Neural progenitor cell (in vitro differentiated cells): ENCODE measurements at places on chromosomes 3 and 15.

DNA sequence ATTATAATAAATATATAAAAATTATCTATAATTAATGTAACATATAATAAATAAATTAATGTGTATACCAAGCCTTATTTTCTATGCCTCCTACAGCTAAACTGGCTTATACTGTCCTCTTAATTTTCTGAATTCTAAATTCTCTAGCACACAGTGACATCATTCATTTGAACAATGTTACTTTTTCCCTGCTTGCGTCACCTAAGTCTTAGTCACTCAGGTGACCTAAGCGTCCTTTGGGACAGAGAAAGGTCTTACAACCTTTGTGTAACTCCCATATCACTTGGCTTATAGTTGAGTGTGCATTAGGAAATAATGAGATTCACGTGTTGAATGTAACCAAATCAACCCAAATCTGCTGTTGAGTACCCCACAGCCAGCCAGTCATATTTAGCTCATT lies 48.5 kb upstream of the KCNMB2 start:
- no peak for DNase-seq

DNA sequence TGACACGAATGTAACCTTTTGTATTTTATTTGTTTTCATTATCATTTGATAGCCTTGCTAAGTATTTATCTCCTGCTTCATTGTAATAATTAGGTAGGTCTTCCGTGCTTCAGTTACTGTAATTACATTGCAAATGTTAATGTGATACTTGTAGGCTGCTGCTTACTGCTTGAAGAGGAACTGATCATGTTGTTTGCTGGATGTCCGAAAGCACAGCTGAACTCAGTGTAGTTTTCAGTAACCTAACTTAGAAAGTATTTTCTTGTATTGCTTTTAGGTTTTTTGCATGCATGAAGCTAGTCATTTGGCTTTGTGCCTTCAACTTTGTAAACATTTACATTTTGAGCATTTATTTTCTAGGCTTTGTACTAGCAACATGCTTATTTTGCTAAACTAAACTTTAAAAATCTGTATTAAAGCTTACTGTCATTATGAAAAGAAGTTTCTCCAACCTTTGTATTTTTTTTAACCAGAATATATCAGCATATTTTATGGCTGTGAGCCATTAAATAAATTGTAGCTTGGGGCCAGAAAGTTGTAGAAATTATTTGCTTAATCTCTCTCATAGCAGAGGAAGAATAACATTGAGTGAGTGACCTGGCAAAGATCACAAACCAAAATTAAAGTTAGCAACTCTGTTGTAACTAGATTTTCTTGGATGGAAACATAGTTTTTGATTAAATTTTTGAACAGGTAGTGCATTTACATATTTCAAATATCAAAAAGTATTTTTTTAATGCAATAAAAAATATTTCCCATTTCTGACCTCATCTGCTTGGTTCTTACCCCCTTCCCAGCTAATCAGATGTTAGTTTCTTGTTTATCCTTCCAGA lies 30.7 kb downstream of the SACM1L start:
- no peak for DNase-seq

DNA sequence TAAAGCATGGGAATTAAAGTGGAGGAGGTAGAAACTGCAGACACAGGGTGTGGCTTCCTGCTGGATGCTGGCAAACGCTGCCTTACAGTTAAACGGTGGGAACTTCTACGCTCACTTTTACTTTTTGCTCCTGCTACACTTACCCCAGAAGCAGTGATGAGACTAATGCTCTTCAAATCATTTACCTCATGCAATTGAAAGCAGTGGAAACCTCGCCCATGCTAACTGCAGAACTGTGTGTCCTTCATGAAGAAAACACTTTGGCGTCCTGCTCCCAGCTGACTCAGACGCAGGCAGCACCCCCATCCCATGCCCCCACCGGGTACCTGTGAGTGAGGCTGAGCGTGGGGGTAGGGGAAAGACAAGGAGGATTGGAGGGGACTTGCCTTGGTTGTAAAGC lies 31.8 kb downstream of the UPK1B start:
- DNase-seq: no peak

GRCh38 chr3:125322166-125322565 lies 53.0 kb downstream of the ZNF148 start:
- no peak for DNase-seq

DNA sequence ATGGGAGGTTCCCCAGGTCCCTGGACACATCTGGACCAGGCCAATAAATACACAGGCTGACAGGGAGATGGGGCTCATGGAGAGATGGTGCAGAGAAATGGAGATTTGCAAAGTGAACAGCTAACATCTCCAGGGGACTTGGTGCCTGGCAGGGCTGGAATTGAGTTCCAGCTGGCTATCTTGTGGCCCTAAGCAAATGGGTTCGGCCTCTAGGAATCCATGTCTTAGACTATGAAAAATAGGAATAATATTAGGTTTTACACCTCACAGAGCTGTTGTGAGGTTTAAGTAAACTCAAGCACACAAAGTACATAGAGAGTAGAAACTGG lies 82.9 kb upstream of the SPATA12 start:
- no peak for DNase-seq
